AG20443 (cell line): ENCODE measurements at places on chromosomes 16 and 17.

DNA sequence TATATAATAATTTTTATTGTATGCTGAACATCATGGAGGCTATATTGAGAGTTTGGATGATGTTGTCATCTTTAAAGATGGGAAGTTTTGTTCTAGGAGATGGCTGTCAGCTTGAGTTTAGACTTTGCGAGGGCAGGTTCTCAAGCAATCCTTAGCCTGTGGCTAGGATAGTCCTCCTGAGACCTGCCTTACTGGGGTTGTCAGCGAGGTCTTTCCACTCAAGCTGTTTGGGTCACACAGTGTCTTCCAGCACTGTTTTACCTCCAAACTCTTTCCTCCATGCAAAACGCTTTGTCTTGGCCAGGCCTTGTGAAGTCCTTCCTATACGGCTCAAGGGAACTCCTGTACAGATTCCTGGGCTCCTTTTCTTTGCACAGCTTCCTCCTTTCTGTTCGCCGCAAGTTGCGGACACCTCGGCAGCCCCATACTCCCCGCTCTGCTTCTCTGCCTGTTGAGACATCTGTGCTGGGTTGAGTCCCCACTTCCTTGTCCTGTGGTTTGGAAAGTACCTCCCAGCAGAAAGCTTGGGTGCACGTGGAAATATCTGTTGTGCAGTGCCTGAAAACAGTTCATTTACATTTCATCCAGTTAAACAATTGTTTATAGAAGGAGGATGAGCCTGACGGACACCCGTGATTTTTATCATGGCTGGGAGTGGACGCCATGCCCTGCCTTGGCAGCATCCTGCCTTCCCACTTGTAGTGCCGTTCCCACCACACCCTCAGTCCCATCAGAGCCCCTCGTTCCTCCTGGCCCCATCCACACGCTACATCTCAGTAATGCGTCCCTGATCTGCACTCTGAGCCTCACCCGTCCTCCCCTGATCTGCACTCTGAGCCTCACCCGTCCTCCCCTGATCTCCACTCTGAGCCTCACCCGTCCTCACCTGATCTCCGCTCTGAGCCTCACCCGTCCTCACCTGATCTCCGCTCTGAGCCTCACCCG is 55.0 kb upstream of the CBFA2T3 start:
- DNase-seq = no peak

- no peak for DNase-seq
Observed at GRCh38 chr16:56108724-56109123, 82.6 kb upstream of the GNAO1 start.

GRCh38 chr16:60107437-60107836 is 1373.3 kb upstream of the GOT2 start:
- DNase-seq = peak; percentile 70

GRCh38 chr16:69431948-69432468 is 7.6 kb downstream of the CYB5B start:
- no peak for DNase-seq

DNA sequence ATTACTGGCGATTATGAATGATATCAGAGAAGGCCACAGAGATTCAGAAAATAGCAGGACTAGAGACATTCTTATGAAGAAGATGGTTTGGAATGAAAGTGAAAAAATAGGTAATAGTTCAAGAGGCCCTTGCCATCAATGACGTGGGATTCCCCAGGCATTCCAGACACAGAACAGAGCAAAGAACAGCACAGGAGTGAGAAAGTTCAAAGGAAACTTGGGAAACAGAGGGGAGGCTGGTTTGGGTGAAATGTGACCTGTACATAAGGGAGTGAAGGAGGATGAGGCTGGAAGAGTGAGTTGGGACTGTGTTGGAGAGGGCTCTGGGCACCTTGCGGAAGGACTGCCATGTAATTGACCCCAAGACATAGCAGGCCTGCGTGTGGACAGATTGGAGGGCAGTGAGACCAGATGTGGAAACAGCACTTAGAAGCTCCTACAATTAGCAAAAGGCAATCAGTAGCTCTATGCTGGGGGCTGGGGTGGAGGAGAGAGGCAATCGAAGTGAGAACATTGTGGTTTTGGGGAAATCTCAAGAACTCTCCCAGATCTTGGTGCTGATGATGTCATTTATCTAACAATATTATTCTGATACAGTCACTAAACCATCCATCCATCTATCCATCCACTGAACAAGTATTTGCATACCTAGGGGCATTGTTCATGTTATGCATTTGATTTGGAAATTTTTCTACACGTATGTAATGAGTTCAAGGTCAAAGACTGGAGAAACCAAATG is 365.3 kb upstream of the ZFHX3 start:
- no peak for DNase-seq

- no peak for DNase-seq
Observed at GRCh38 chr16:2845116-2845515, 12.9 kb downstream of the PRSS22 start.

- no peak for DNase-seq
Observed at GRCh38 chr17:36085765-36086164, 4.2 kb downstream of the CCL3 start.

DNA sequence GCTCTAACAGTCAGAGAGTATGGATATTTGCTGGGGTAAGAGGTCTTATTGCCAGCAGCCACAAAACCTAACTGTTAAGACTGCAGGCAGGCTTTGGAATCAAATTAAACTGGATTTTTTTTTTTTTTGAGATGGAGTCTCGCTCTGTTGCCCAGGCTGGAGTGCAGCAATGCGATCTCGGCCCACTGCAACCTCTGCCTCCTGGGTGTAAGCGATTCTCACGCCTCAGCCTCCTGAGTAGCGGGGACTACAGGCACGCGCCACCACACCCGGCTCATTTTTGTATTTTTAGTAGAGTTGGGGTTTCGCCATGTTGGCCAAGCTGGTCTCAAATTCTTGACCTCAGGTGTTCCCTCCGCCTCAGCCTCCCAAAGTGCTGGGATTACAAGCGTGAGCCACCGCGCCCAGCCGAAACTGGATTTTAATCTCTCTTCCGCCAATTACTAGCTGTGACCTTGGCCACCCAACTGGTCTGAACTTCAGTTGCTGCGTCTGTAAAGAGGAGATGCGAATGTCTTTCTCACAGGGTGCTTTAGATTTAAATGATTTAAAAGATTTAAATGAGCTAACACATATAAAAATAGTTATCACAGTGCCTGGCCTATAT is 842 bp downstream of the MRPL10 start:
- no peak for DNase-seq

GRCh38 chr17:5344914-5345313 is 62.8 kb downstream of the RABEP1 start:
- no peak for DNase-seq

DNA sequence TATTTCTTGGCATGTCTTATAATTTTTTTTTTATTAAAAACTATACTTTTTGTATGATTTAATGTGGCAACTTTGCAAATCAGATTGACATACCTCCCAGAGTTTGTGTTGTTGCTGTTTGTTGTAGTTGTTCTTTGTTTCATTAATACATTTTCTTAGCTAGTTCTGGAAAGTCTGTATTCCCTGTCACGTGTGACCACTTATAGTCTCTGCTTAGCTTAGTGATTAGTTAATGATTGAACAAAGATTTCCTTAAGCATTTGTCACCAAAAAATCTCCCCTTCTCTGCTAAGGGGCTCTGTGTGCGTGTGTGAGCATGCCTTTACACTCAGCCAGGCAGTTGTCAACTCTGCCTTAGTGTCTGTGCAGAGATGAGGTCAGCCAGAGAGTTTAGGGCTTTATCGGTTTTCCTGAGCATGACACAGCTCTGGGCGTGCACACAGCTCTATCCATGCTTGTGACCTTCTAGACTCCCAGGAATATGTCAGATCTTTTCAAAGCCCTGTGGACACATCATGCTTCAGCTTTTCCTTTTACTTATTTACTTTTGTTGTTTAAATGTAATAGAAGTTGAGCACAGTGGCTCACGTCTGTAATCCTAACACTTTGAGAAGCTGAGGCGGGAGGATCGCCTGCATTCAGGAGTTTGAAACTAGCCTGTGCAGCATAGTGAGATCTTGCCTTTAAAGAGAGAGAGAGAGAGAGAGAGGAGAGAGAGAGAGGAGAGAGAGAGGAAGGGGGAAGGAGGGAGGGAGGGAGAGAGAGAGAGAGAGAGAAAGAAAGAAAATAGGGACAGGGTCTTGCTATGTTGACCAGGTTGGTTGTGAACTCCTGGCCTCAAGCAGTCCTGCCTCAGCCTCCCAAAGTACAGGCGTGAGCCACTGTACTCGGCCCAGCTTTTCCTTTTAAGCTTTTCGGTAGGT is 21.9 kb downstream of the DNAI2 start:
- DNase-seq = no peak

GRCh38 chr17:82439194-82439828 is 11.2 kb downstream of the CYBC1 start:
- DNase-seq = no peak

DNA sequence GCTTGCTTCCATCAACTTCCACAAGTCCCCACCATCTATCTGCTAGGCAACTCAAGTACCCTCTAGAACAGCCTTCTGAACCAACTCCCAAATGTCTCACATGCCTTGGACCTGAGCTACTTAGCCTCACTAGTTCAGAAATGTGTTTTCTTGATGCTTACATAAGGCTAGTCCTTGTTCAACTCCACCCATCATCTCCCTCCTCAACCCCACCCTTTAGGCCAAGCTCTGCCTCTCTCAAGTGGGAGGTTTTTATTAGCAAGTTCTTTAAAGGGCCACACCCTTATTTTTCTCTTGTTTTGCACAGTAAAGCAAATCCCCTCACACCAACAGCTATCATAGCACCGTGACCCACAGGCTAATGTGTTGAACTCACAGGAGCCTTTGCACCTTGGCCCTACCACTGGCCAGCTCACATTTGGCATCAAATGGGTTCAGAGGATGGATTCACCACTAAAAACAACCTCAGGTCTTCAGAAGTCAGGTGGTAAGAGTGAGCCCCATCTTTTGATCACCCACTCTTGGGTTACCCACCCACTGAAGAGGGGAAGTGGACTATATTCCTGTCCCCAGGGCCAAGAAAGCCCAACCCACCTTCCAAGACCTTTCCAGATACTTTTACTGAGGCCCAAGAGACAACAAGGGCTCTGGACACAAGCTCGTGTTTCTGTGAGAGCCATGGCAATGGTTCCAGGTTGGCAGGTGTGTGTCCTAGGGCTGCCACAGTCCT is 12.2 kb downstream of the PIK3R5 start:
- no peak for DNase-seq

- DNase-seq = no peak
Observed at GRCh38 chr16:62755938-62756337, 719.7 kb upstream of the CDH8 start.

DNA sequence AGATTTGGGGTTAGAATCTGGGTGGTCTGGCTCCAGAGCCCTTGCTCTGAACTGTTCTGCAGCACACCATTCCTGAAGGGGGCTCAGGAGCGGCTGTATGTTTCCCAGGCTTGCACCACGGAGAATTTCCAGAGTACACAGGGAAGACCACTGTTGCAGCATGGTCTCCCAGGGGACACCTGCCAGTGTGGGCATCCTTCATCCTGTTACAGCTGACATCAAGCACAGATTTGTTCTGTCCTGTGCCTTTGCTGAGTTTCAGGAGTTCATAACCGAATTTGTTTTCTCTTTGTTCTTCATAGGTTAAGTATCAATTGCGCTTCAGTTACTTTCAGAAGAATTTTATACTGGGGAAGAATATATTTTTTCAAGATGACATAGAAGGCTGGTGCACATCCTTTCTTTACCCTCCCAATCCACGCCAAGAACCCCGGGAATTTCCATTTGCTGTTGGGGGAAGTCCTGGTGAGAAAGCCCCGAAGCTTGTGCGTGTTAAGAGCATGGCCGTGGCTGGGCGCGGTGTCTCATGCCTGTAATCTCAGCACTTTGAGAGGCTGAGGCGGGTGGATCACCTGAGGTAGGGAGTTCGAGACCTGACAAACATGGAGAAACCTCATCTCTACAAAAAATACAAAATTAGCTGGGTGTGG is 26.3 kb upstream of the ABCA3 start:
- no peak for DNase-seq

DNA sequence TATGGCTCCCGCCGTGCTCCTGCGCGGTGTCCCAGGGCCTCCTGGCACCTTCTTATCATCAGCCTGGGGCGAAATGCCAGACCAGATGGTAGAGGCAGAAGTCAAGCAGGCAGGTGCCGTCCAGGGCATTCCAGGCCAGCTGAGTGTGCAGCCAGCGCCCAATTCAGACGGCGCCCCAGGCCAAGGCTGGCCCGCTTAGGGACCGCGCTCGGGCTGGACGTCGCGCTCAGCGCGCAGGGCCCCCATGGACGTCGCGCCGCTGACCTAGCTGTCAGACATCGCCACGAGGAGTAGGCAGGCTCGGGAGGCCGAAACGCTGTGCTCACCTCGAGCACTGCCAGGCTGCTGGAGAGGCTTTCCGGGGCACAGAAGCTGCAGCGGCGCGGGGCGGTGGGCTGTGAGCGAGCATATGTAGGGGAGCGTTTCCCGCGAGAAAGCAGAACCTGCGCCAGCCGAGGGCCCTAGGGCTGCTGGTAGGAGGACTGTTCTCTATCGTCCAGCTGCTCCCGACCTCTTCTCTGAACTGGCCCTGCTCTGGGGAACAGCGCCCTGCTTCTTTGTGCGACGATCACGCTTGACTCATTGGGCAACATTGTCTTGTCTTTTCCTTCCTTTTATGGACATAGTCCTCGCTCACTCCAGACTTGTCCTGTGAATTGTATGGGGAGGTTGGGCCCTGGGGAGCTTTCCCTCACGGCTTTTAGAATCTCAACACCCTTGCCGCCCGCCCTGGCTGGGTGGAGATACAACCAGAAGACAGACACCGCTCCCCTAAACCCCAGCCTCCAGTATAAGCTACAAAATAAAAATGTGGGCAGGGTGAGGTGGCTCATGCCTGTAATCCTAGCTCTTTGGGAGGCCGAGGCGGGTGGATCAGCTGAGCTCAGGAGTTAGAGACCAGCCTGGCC is 8.4 kb upstream of the CA4 start:
- DNase-seq = no peak

DNA sequence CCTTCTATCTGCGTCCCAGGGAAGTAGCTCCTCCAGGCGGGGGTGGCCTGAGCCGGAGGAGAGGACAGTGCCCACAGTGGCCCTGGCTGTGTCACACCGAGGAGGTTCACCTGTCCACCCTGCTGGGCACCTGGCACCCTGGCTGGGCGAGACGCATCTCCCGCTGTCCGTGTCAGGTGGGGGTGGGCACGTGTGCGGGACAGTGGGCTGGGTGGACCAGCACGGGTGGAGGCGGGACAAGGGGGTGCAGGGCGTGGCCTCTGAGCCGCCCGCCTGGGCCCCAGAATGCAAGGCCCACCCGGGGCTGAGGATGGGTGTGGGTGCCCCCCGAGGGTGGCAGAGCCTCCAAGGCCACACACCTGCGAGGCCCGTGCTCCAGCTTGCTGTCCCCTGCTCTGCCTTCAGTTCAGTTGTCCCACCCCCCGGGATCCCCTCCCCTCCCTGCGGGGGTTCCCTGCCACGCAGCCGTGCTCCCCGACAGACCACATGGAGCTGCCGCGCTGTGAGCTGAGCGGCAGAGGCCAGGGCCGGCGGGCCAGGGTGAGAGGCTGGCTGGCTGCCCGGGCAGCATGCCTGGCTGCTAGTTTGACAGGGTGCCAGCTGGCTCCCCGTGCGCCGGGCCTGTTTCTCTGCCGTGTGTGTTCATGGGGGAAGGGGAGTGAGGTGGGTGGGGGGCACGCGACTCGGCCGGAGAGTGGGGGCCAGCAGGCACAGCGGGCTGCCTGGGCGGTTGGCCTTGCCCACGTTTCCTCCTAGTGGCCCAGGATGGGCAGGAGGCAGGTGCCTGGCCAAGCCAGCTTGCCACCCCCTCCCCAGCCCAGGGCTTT is 33.9 kb downstream of the BAHCC1 start:
- DNase-seq = peak; percentile 84

GRCh38 chr17:14089179-14089578 is 19.9 kb downstream of the COX10 start:
- no peak for DNase-seq
